ENCODE measurements at places on chromosomes 12 and 14.

DNA sequence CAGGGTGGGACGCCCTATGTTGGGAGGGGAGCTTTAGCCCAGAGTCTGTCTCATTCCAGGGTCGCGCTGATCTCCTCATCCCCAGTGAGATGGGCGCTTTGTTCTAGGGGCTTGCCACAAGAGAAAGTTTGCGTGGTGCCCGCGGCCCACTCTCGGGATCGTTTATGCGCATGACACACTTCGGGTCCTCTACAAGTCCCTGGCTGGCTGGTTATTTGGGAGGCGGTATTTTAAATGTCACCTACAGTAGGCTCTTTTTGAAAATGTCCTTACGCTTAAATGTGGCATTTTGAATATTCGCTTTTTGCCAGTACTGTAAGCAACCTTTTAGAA, 541 bp downstream of the GOLT1B start:
- DNase-seq, result peak; percentile 7

DNA sequence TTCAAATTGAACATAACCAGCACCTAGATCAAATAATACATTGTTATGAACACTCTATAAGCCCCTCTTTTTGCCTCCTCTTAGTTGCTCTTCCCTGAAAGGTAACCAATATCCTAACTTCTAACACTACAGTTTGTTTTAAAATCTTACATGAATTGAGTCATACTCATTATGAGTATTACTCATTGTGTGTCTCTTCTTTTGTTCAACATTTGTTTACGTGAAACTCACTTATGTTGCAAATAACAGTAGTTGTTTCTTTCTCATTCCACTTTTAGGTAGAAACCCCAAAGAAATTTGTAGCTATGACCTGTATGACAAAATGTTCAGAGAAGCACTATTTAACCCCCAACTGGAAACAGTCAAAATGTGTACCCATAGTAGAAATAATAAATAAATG, 6.6 kb downstream of the LRRC9 start:
- DNase-seq, result no peak

GRCh38 chr12:124898200-124898922, 16.1 kb downstream of the UBC start:
- DNase-seq, result peak; percentile 78

GRCh38 chr14:82755923-82756322, 1222.3 kb upstream of the SEL1L start:
- DNase-seq, result no peak

DNA sequence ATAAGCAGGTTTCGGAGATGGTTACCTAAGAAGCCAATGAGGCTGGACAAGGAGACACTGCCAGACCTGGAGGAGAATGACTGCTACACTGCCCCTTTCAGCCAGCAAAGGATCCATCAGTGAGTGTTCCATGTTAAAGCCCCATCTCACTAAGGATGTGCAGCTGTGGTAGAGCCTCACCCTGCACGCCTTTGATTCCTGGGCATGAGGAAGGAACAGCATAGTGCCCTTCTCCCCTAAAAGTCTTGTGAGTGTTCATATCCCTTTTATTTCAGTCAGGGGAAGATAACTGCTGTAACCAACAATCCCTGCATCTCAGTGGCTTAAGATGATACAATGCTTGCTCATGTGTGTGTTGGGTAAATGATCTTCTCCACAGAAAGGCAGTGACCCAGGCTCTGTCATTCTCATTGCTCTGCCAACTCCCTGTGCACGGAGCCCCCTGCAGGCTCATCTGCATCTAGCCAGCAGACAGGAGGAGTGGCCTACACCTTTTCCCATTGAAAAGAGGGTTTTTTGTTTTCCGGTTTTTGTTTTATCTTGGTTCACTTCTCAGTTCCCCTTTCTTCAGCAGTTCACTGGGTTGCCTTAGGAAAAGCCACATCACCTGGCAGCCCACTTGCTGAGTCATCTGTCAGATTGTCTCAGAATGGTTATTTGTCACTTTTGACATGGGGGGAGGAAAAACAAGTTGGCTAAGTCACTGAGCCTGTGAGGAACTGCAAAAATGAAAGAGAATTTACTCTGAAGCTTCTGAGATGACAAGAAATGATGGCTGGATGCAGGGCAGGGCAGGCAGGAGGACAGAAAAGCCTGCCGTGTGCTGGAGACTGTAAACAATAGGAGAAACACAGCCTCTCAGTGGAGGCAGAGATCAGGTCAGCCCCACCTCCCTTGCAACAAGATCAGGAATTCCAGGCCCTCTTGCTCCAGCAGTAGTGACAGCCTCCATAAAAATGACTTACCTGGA, 193.3 kb downstream of the ANO4 start:
- DNase-seq, result no peak

- DNase-seq, result no peak
Measured at GRCh38 chr12:82517808-82518207, 159.5 kb downstream of the METTL25 start.

DNA sequence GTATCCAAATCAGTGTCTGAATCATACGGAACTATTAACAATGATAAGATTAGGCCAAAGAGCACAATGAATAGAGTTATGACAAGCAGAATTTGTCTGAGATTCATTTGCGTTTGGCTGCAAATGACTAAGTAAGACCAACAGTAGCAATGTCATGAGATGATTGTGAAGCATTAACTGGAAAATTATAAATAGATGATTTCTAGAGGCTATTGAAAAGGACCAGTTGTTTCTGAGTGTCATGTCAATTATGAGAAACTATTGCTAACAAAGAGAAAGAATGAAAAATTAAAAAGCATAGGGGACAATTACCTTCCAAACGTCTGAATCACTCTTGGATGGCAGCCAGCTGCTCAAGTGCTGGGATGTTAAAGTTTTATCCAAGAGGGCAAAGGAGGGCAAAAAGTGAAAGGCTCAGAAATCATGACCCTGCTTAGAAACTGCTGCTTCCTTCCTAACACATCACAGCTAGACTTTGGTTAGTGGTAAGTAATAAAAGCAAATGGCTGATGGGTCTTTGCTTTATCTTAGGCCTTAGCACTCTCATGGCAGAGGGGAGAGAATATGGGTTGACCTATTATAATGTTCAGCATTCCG, 89.0 kb downstream of the AKAP6 start:
- DNase-seq, result no peak

GRCh38 chr12:123713823-123714585, 1.9 kb downstream of the ATP6V0A2 start:
- no peak for DNase-seq

DNA sequence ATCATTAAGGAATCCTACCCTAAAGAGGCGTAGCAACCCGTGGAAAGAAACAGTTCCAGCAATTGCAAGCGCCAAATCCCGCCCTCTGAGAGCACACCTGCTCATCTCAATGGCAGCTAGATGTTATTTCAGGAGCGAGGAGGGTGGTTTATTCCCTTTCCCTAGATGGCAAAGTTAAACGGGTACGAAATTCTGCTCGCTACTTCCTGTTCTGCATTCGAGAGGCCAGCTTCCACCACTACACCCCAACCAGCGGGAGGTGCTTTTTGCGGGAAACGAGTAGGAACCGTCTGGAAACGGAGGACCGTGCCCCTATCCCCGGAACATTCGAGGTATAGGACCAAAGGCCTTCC, 536 bp downstream of the VPS29 start:
- DNase-seq, result peak; percentile 50

DNA sequence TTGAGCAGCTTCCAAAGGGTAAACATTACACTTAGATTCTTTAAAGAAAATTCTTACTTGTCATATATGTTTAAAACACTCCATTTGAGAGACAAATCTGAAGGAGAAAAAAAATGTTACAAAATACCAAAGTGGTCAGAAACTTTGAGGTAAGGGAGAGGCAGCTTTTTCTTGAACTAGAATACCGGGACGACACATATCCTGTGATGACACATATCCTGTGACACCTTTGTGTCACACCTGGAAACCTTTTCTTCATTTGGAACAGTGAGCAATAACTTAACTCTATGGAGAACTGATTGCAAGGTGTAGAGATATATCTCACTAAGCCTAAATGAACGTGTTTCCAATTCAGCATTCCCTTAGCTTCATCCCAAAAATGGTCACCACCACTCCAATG, 4.6 kb upstream of the GRIN2B start:
- no peak for DNase-seq

DNA sequence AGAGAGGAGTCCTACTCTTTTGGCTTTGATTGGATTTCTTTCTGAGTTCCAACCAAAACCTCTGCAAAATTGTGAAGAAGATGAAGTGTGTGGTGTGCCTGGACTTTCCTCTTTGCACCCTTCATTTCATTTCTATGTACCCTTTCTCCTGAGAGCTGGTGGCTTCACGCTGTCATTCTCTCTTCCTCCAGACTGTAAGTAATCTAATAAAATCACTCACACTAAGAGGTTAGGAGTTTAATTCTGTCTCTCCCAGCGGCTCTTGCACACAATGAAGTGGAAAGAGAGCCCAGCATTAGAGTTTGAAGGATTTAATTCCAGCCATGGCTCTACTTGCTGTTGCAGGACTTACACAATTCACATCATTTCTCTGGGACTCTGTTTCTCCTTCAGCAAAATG, 37.8 kb upstream of the CRADD start:
- DNase-seq, result no peak

- no peak for DNase-seq
Measured at GRCh38 chr12:49298160-49298559, 3.2 kb downstream of the PRPH start.

DNA sequence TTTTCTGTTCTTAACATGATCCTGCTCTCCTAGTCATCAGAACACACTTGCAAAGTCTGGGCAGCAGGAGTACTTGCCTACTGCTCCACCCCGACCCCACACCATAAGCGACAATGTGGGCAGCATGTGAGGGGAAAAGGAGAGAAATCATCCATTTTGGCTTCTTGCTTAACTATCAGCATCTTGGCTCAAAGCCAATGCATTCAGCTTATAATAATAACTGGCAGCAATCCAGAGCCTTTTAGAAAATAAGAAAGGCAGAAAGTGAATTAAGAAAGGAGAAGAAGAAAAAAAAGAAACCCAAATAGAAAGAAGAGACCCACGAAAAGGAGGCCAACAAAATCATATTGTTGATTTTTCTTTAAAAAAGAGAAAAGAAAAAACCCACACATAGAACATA, 930.8 kb downstream of the BCL11B start:
- no peak for DNase-seq

DNA sequence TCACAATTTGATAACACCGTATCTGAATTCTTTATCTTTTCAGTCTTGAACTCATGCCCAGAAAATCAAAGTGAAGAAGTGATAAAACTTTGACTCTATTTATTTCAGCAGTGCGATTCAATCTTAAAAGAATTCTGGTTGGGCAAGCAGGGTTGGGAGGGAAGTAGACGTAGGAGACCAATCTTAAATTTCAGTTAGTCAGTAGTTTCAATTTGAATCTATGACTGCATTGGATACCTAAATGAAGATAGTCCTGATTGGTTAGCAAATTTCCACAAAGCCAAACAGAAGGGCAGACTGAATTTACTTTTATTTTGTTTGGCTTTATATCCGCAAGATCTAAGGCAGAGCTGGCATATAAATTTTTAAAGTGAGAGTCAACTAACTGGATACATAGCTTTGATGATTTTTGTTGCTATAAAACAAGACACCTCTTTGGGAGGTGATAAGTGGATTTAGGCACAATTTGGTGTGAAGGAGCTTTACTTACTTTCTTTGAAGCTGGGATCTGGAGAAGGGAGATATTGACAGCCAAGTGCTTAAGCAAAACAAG, 2.6 kb downstream of the ACSS3 start:
- no peak for DNase-seq

DNA sequence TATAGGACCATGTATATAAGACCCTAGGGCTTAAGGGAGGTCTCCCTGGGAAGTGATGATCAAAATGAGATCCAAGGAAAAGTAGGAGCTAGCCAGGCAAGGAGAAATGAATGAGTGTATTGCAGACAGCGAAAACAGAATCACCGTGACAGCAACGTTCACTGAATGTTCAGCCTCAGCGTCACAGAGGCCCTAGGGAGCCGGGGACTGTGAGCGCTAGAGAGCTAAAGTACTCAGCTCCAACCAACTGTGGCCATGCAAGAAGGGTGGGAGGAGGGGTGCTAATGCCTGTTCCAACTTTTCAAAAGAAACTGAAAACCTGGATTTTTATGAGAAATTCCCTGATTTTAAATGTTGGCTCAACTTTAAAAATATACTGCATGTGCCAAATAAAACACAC, 105.5 kb upstream of the CCND2 start:
- no peak for DNase-seq

GRCh38 chr12:12396694-12397093, 39.8 kb downstream of the BORCS5 start:
- no peak for DNase-seq

- no peak for DNase-seq
Measured at GRCh38 chr12:131785763-131786330, 42.3 kb upstream of the MMP17 start.

DNA sequence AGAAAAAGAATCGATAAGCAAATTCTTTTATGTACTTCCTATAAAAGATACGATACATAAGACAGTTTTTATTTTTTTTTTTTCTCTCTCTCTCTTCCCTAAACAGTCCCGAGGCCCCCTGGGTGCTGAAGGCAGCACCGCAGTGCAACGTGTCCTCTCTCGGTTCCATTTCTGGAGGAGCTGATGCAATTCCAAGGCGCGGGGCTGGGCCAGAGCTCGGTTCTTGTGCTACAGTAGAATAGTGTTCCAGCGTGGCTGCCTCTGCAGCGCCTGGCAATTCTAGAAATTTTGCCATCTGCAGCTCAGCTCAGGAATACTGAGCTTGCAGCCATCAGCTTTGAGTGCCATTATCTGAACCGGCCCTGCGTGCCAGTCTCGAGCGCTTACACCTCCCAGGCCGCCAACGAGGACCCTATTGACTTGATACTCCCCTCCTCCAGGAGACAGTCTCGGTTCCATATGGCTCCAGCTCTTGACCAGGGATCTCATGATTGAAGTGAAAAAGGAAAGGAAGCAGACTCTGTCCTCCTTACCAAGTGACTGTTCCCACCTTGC, 630 bp downstream of the ALDH1L2 start:
- no peak for DNase-seq

- no peak for DNase-seq
Measured at GRCh38 chr12:8064131-8064530, 2.0 kb downstream of the C3AR1 start.

- DNase-seq, result no peak
Measured at GRCh38 chr14:32514681-32515080, 185.6 kb downstream of the AKAP6 start.

DNA sequence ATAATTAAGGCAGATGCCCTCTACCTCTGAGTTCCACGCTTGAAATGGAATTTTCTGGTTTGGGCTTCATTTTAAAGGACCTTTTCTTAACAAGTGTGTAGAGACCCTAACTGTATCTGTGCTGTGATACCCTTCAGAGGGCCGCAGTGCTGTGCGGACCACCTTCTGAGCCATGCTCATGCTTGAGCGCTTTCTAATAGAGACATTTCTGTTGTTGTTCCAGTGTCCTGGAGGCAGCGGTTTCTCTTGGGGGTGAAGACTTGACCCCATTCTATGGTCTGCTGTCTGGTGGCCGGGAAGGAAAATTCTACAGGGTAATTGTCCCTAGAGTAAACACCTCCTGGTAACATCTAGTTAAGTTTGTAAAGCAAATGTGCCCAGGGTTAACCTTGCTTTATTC, 46.7 kb upstream of the BCL7A start:
- DNase-seq, result no peak

DNA sequence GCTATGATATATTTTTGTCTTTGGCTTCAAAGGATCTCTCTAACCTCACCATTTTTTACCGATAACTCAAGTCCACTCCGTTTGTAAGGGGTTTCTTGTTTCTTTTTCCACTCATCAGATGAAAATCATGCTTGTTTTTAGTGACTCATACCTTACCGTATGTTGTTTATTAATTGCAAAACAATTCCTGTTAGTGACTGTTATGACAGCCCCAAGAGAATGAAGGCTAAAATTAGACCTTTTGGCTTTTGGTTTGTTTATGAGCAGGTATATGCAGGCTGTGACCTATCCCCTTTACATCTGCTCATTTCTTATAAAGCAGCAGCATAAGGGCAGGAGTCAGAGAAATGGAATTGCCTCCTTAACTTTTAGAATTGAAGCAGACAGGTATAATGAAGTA, 319.8 kb downstream of the CEP128 start:
- DNase-seq, result no peak
